Stimulated activated CD4-positive, alpha-beta T cell treated with anti-CD3 and anti-CD28 coated beads, TNF-alpha, amount 100 ng/mL, for 4 hours (primary cell): ENCODE measurements at places on chromosomes 2 and 18.

- no peak for DNase-seq
These were observed 38.9 kb downstream of the KDM3A start for GRCh38 chr2:86480105-86480504.

- DNase-seq, result no peak
These were observed 8.7 kb downstream of the PIKFYVE start for GRCh38 chr2:208274748-208275147.

- no peak for DNase-seq
These were observed 312.9 kb upstream of the CDH19 start for GRCh38 chr18:66916834-66917233.

DNA sequence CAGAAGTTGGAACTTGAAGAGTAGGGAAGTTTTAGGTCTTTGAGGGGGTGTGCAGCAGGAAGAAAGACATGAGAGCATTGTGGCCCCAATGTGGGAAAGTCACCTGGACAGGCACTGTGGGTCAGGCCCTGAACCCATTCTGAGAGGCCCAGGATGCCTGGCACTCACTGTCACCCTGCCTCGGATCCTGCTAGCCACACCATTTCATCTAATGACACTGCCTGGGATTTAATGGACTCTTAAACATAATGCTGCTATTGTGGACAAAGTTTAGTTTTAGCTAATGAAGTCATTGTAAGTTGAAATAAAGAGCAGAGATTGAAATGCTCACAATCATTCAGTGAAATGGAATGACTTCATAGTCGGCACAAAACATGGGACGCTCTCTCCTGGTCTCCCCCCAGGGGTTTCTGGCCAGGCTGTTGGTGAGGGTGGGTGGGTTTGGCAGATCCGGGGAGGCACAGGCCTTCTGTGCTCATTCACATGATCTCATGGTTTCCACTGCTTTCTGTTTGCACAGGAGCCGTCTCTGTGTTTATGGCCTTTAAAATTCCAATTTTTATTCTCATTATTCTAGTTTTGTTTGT is 141.8 kb upstream of the KLHL29 start:
- DNase-seq, result no peak

DNA sequence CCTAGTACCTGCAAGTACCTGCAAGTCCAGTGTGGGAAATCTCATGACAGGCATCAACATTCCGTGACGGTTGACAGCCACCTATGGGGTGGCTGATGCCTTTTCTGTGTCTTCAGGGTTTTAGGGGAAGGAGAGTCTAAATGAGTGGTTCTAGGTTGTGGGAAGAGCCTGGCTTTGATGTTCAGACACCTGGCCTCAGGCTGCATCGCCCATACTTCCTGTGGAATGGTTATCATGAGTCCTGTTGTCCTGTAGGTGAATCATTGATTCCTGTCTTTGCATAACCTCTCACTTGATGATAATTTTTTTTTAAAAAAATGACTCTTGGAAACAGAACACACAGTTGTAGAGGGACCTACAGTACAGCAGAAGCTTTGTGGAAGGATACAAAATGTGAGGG is 108.9 kb downstream of the NEDD4L start:
- DNase-seq, result no peak

- no peak for DNase-seq
These were observed 144.3 kb upstream of the TFPI start for GRCh38 chr2:187698374-187699110.

- DNase-seq, result no peak
These were observed 1043.9 kb upstream of the POU3F3 start for GRCh38 chr2:103809941-103810441.

- DNase-seq, result no peak
These were observed 355.6 kb downstream of the STK39 start for GRCh38 chr2:167891841-167892240.

- no peak for DNase-seq
These were observed 21.3 kb downstream of the NOL10 start for GRCh38 chr2:10668402-10669012.

GRCh38 chr2:28276076-28276618 is 116.5 kb upstream of the FOSL2 start:
- DNase-seq, result peak; percentile 13

DNA sequence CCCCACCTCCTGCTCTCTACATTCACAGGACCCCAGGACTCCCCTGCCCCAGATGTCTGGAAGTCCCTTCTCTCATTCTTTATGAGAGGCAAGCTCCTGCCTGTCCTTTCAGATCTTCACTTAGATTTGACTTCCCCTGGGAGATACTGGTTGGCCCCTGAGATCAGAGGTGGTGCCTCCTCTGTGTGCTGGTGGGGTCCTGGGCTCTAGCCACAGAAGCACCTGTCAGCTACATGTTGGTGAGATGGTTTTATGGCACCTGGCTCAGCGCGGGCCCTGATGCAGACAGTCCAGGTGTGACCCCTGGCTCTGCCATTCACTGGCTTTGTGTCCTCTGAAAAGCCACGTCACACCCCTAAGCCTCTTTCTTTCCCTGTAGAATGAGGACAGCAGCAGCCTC is 369.6 kb upstream of the ID2 start:
- DNase-seq, result no peak

DNA sequence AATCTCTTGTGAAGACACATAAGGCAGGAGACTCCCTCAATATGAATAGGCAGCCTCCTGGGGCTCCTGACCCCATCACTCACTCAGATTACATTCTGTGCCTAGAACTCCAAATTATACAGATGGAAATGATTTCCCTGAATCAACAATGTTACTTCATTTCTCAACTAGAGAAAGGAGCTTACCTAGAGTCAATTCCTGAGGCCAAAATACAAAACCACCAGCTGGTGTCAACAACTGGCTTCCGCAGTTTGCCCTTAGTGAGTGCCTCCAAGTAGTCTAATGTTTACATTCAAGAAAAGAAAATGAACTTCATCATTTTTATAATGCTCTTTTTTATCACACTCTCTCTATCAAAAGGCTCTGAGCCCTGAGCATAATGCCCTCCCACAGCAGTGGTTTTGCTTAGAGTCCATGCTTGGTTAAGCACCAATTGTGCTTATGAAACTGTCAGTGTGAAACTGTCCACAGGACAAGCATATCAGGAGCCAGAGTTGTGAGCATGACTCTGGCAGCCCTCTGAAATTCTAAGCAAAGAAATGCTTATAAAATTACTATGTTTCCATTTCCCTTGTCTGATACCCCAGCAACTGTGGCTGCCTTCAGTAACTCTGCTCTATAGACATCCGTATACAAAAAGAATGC is 305.7 kb upstream of the PKDCC start:
- DNase-seq, result no peak

DNA sequence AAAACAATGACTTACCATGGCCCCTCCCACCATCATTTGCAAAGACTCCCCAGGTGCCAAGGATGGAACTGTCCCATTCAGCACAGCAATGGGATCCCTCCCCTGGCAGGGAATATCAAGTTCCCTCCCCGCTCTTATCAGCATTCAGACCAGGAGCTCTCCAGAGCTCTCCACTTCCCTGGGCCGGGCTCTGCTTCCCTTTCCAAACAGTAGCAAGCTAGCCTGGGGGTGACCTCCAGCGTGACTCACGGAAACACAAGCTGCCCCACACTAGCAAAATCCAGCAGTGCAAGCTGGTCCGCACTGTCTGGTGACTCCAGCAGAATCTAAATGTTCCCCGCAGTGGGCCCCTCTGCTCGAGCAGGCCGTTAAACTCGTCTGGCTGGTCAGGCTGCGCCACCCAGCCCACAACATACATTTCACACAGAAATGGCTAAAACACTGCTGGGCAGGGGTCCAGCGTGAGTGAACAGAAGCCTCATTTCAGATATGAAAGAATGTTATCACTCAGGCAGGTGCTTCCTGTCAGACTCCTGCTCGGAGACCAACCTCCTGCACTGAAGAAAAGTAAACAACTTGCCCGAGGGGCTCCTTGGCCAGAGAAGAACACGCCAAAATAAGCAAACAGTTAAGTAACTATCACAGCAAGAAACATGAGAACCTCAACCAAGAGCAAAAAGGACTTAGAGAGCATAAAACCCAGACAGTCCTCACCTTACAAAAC is 33.9 kb downstream of the STAT1 start:
- DNase-seq, result no peak

DNA sequence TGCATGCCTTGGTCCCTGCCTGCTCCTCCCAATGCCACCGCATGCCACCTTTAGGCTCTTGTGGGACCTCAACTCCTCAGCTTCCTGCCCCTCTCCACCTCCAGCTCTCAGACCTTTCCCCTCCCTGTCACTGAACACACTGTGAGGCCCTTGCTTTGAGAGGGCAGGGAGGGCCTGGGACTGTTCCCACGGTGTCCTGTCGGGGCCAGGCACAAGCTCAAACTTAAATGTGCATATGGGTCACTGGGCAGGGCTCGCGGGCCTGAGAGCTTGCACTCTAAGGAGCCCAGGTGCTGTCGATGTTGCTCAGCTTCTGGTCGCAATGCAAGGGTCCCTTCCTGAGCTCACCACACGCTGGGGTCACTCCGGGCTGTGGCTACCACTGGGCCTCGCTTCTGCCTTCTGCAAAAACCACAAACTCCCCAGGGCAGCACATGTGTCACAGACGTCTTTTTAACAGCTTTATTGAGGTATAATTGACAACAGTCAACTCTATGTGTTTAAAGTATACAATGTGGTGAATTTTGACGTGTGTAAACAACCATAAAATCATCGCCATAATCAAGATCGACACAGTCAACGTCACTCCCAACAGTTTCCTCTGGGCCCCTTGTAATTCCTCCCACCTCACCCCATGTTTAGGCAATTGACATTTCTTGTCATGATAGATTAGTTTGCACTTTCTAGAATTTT is 11.9 kb upstream of the B3GNT7 start:
- DNase-seq, result no peak

DNA sequence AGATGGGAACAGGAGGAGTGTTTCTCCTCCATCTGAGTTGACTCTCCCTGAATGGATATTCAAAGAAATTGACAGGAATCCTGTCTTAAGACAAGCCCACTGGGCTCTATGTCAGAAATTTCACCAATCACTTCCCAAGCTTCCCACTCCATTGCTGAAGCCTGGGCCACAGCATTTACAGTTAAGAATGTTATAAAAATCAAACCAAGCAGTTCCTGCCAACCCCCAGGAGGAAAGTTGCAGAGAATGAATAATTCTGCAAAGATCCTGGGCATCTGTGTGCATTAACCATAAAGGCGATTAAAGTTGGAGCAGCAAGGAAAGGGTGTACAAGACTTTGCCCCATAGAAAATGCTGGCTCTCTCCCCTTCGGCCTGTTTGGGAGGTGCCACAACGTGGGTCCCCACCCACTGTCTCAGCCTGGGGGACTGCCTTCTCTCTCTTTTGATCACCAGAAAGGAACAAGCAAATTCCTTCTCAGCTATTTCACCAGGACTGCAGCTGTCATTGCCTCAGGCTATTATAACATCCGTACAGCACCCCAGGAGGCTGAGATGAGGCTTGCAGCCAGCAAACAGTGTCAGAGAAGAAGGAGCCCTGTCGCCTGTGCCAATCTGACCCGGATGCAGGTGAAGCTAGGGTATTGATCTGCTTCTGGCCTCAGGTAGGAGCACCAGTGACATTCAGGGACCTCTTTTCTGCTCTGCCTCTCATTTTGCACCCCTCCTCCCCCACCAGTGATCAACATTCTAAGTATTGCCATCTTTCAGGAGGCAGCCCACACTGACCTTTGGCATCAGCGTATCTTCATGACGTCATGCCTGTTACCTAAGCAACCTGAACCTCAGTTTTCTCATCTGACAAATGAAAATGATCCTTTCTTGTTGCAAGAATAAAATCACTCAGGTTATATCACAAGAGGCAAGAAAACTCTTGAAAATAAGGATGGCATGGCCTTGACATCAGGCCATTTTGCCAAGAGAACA is 219.0 kb downstream of the SH3BP4 start:
- no peak for DNase-seq

GRCh38 chr2:86416146-86416545 is 25.0 kb upstream of the KDM3A start:
- no peak for DNase-seq
